Breast epithelium (tissue), 4 donors: ENCODE measurements at places on chromosomes 1 and 21. TPM values are rescaled to one million over a fixed set of nuclear protein-coding genes. Genes with fewer than 3 reads are reported as not detected.
A peak's percentile ranks its signal among the peaks of the same experiment; 100 is the strongest.

The FLG2 gene
- total RNA-seq: not detected

The IL24 gene
- total RNA-seq: 0.59 TPM

GRCh38 chr21:23789864-23790263 is 1817.4 kb downstream of the MRPL39 start:
- DNase-seq: no peak
- H3K4me1 ChIP-seq: no peaks in the 10 kb centered on the region
- no peak overlapping the region for H3K27ac ChIP-seq
- H3K27me3 ChIP-seq: no peaks in the 10 kb centered on the region
- H3K36me3 ChIP-seq: no peaks in the 10 kb centered on the region

- no peaks in the 10 kb centered on the region for H3K4me1 ChIP-seq
- H3K36me3 ChIP-seq: no peaks in the 10 kb centered on the region
- DNase-seq: no peak
- no peak overlapping the region for H3K27ac ChIP-seq
- no peak overlapping the region for H3K4me3 ChIP-seq
Measured at GRCh38 chr21:24255591-24255990, 1351.7 kb downstream of the MRPL39 start.

DNA sequence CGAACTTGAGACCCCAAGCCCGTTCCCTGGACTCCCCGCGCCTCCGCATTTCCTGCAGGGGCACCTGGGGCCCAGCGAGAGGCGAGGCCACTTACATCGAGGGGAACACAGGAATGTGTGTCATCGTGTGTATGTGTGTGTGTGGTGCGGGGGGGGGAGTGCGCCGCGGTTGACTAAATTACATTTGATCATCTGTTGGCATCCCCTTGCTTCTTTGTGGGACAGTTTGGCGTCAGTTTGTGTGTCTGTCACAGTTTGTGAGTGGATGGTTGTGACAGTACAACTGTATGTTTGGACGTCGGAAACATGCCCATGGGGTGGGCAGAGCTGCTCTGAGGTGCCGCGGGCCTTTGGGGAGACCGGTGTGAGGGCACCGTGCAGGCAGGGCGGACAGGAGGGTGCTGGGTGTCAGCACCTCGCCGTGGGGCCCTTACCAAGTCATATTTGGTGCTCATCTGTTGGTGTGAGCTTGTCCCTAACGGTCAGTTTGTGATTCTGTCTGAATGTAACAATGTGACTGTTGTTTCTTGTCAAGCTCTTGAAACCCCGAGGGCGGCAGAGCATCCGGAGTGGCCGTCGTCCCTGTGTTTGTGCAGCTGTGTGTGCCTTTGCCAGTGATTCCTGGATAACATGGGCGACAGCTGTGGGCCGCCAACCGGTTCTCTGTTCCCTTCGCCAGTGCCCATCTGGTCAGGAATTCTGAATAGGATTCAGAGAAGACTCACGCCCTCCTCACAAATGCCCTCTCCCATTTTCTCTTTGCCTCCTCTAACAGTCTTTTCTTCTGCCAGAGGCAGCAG is 899 bp downstream of the OPRD1 start:
- peak overlapping the region; percentile 37 for H3K4me3 ChIP-seq
- H3K27me3 ChIP-seq: peaks cover 70% of the 10 kb centered on the region
- no peak overlapping the region for H3K27ac ChIP-seq
- no peaks in the 10 kb centered on the region for H3K4me1 ChIP-seq
- no peak for DNase-seq

DNA sequence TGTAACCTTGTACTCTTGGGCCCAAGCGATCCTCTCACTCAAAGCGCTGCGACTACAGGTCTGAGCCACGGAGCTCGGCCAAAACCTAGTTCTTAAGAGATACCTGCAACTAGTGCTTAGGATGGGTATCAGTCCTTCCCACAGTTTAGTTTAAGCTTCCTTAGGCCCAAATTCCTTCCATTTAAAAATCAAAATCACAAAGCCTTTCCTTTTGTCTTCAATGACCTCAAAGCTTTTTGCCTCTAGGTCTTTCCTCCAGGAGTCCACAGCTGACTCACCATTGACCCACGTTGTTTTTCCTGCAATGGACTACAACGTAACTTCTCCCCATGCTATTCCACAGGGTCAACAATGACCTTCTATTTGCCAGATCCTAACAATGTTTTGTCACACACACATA is 64.0 kb downstream of the APP start:
- no peak for DNase-seq
- H3K4me1 ChIP-seq: no peaks in the 10 kb centered on the region
- no peak overlapping the region for H3K27ac ChIP-seq
- H3K27me3 ChIP-seq: no peaks in the 10 kb centered on the region
- H3K36me3 ChIP-seq: no peaks in the 10 kb centered on the region

DNA sequence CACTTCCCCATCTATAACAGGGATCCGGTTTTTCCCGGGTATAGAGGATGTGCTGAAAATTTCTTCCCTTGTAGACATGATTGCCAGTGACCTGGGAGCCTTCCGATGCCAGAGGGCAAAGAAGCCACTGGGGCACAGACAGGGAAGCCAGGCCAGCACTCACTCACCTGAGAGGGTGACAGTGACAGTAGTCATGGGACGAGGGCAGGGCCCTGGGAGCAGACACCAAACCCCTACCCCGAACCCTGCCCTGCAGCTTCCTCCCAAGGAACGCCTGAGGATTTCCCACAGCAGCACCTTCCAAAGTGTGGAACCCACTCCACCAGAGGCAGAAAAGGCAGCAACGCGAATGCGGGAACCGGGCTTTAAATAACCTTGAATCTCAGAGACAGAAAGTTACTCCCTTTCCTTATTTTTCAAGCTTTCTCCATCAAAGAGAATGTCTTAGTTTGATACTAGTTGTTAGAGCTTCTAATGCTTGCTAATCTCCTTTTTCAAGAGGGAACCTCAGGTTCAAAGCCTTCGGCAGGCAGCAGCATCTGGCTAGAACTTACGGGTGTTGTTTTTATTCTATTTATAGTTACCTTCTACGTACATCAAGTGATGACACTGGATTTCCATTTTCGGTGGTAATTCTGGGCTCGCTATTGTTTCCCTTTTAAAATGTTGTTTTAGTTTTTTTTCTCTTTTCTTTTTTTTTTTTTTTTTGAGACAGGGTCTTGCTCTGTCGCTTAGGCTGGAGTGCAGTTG is 2.8 kb downstream of the DDOST start:
- DNase-seq: no peak
- H3K27me3 ChIP-seq: no peaks in the 10 kb centered on the region
- H3K4me3 ChIP-seq: no peak overlapping the region
- peaks cover 7% of the 10 kb centered on the region for H3K4me1 ChIP-seq
- no peaks in the 10 kb centered on the region for H3K36me3 ChIP-seq

DNA sequence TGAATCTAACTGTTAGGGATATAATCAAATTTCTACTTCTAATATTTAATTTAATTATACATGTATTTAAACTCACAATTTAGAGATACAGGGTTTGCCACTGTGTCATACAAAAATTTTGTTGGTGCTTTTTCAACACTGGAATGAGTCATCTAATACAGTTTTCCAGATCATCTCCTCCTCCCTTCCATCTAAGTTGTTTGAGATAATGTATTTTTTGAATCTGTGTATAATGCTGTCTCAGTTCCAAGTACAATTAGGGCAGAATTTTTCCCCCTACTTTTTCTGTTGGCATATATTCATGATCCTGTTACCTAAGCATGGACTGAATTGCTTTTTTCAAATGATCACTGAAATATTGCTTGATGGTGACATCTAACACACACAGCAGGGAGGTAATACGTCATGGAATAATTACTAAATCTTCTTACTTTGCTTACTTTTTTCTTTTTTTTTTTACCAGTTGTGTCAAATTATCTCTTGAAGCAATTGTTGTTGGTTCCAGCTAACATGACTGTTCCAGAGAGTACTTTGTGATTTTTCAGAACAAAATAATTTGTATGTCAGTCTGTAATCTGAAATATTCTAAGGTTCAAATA is 146.0 kb downstream of the MAGI3 start:
- H3K27ac ChIP-seq: no peak overlapping the region
- no peaks in the 10 kb centered on the region for H3K36me3 ChIP-seq
- no peak for DNase-seq
- H3K4me3 ChIP-seq: no peak overlapping the region
- H3K27me3 ChIP-seq: no peaks in the 10 kb centered on the region
- H3K4me1 ChIP-seq: no peaks in the 10 kb centered on the region

- H3K4me3 ChIP-seq: no peak overlapping the region
- H3K27ac ChIP-seq: no peak overlapping the region
- no peak for DNase-seq
Measured at GRCh38 chr1:50109116-50109515, 396 bp downstream of the ELAVL4 start.

DNA sequence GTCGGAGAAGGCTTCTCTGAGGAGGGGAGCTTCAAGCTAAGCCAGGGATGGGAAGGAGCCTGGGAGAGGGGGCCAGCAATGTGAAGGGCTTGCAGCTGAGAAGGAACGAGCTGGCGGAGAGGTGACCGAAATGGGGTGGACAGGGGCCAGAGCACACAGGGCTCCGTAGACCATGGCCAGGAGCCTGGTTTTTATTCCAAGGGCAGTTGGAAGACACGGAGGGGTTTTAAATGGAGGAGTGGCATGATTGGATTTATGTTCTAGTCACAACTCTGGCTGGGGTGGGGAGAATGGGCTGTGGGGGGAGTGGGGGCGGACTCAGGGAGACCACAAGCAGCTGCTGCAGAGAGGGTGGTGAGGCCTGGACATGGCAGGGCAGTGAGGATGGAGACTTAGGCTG is 5.1 kb upstream of the EPS8L3 start:
- H3K36me3 ChIP-seq: no peaks in the 10 kb centered on the region
- H3K4me1 ChIP-seq: no peaks in the 10 kb centered on the region
- DNase-seq: peak; percentile 9
- no peaks in the 10 kb centered on the region for H3K27me3 ChIP-seq
- no peak overlapping the region for H3K4me3 ChIP-seq
- no peak overlapping the region for H3K27ac ChIP-seq

GRCh38 chr1:87410776-87411480 is 82.2 kb downstream of the LMO4 start:
- no peaks in the 10 kb centered on the region for H3K4me1 ChIP-seq
- H3K36me3 ChIP-seq: no peaks in the 10 kb centered on the region
- no peaks in the 10 kb centered on the region for H3K27me3 ChIP-seq
- H3K4me3 ChIP-seq: no peak overlapping the region
- no peak overlapping the region for H3K27ac ChIP-seq

DNA sequence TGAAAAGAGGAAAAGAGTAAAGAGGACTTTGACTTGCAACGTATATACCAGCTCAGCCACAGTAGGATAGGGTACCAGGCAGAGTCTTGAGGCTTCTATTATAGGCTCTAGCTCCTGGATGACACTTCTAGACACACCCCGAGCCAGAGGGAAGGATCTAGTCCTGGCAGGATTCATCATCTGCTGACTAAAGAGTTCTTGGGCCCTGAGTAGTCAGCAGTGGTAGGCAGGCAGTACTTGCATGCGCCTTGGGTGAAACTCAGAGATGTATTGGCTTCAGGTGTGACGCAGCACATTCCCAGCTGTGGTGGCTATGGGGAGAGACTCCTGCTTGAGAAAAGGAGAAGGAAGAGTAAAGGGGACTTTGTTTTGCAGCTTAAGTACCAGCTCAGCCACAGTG is 162.3 kb upstream of the APP start:
- no peaks in the 10 kb centered on the region for H3K27me3 ChIP-seq
- no peak overlapping the region for H3K27ac ChIP-seq
- H3K36me3 ChIP-seq: no peaks in the 10 kb centered on the region
- no peak for DNase-seq
- H3K4me1 ChIP-seq: no peaks in the 10 kb centered on the region

DNA sequence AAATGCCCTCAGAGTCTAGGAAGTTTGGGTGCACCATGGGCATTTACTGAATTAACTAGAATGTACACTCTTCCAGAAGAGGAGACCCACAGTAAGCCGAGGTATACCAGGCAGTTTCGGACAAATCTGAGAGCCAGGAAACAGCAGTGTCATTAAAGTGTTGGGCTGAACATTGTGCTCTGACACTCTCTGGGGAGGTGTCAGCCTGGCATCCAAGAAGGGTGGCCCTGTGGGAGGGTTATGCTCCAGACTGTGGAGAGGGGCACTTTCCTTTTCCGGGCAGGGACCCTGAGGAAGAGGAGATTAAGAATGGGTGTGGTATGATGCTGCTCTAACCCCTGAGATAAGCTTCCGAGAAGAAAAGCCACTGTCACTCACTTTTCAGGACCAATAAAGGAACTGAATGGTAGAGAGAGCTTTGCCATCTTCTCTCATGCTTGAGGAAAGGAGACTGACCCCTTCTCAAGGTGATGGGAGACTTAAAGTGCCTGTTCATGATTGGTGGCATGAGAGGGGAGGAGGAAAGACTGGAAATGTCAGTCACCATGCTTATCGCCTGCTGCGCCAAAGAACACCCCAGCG is 98.2 kb downstream of the UCK2 start:
- no peak overlapping the region for H3K27ac ChIP-seq
- DNase-seq: no peak
- H3K27me3 ChIP-seq: no peaks in the 10 kb centered on the region
- H3K36me3 ChIP-seq: no peaks in the 10 kb centered on the region

The UHMK1 gene
- total RNA-seq: 68.9 TPM

The OR10J1 gene
- total RNA-seq: not detected

DNA sequence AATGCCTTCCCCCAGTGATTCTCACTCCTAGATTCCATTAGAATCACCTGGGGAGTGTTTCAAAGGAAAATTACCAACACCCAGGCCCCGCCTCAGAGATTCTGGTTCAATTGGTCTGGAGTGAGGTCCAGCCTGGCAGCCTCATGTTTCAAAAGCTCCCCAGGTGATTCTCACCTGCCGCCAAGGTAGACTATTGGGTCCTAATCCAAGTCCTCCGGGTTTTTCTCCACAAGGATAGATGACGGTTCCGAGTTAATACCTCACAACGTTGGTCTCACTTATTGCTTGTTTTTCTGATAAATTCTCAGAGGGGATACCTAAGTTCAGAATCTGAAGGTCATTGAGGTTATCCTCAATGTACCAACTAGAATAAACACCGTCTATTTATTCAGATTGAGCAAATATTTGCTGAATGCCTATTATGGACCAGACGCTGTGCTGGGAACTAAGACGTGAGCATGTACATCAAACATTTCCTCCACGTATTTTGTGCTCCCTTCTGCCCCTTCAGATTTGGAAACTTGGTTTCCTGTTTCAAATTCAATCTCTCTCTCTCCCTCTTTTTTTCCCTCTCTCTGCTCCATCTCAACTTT is 97.5 kb downstream of the SEC16B start:
- no peak overlapping the region for H3K4me3 ChIP-seq
- DNase-seq: no peak
- H3K27ac ChIP-seq: no peak overlapping the region
- H3K4me1 ChIP-seq: no peaks in the 10 kb centered on the region

- peak overlapping the region; percentile 98 for H3K27ac ChIP-seq
- DNase-seq: no peak
- H3K4me3 ChIP-seq: no peak overlapping the region
Measured at GRCh38 chr1:153537376-153537730, 1.6 kb upstream of the S100A6 start.

DNA sequence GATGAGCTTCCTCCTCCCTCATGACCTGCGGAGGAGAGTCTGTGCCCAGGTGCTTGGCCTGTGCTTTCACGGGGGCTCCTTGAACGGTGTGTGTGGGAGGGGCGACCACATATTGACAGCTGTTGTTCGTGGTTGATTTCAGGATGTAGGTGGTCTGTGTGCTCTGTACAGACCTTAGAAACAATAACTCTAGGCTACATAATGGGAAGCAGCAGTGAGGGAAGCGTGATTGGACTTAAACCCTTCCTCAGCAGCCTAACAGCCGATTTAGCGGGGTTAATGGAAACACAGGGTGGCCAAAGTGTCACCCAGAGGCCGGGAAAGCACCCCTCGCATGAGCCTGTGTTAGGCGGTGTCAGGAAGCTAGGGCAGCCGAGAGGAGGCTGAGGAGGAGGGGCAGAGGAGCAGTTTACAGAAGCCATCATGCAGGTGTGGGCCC is 56.0 kb downstream of the TBCE start:
- no peak for DNase-seq
- H3K4me1 ChIP-seq: no peaks in the 10 kb centered on the region
- H3K4me3 ChIP-seq: no peak overlapping the region
- no peaks in the 10 kb centered on the region for H3K36me3 ChIP-seq
- no peak overlapping the region for H3K27ac ChIP-seq
- no peaks in the 10 kb centered on the region for H3K27me3 ChIP-seq

The CYP4A11 gene
- total RNA-seq: 4.6 TPM

The PODN gene
- 55.1 TPM for total RNA-seq
